ENCODE measurements at places on chromosomes 4 and X.

DNA sequence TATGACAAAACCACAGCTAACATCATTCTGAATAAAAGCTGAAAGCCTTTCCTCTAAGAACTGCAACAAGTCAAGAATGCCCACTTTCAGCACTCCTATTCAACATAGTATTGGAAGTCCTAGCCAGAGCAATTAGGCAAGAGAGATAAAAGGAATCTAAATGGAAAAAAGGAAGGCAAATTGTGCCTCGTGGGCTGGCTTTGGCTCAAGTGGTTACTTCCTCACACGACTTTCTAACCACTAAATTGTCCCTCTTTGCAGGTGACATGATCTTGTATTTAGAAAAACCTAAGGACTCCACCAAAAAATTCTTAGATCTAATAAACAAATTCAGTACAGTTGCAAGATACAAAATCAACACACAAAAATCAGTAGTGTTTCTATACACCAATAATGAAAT is 57.2 kb downstream of the SCML2 start:
- no peak for DNase-seq

DNA sequence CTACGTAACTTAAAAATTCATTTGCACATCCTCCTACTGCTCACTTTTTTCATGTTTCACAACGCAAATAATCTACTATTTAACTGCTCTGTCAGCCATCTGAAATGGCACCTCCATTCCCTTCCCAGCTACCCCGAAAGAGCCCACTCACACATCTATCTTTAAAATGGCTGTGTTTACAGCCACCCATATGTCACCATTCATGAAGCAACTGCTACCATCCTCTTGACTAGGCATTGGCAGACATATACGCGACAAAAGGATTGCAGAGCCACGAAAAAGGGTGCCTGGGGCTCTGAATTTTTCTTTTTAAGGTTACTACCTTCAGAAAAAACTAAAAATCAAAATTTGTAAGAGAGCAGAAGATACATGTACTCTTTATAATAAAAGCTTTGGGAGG is 11.5 kb downstream of the SH3RF1 start:
- no peak for DNase-seq

- no peak for DNase-seq
These were observed 89.5 kb downstream of the BMP3 start for GRCh38 chr4:81120055-81120454.

DNA sequence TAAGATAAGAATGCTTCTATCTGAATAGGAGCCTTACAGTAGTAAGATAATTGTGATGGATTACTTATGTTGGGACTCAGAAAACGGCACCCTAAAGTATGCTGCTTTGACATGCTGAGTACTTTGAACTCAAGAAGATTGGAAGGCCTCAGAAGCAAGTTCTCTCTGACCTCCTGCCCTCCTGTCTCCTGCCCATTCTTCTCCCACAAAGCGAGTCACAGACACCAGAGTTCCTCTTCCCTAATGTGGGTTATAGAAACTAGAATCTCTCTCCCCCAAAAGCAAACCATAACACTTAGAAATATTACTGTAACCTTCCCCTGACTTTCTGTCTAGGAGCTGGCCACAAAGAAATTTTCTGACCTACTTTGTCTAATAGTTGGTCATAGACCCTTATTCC is 76.5 kb downstream of the DDIT4L start:
- DNase-seq = no peak

GRCh38 chr4:10403633-10404445 is 53.4 kb downstream of the ZNF518B start:
- peak; percentile 65 for DNase-seq

DNA sequence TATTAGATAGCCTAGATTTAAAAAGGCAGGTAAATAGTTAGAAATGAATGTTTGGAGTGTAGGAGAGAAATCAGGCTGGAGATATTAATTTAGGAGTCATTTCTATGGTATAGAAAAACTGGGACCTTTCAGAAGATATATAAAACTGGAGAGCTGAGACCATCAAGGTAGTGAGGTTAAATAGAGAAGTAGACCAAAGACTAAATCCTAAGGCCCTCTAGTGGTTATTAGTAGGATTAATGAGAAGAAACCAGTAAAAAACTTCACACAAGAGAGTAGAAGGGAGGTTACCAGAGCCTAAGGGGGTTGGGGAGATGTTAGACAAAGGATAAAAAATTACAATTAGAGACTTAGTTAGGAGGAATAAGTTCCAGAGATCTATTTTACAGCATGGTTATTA is 351.0 kb upstream of the SPANXN1 start:
- peak; percentile 55 for DNase-seq

GRCh38 chrX:2500091-2500802 is 529 bp downstream of the DHRSX start:
- DNase-seq = no peak

DNA sequence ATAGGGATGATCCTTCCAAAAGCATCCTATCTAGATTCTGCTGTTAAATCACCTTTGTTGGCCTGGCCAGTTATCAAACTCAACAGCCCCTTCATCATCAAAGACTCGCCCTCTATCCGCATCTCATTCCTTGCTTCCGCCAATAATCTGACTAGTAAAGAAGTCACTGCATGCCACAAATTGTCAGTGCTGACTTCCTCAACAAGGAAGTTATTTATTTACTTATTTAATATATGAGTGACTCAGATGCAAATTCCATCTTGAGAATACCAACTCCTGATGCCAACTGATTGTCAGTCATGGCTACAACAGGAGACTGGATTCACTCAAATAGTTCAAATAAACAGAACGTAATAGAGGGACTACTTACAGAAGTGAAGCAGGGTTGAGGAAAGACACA is 283.8 kb downstream of the TRIML1 start:
- peak; percentile 63 for DNase-seq

DNA sequence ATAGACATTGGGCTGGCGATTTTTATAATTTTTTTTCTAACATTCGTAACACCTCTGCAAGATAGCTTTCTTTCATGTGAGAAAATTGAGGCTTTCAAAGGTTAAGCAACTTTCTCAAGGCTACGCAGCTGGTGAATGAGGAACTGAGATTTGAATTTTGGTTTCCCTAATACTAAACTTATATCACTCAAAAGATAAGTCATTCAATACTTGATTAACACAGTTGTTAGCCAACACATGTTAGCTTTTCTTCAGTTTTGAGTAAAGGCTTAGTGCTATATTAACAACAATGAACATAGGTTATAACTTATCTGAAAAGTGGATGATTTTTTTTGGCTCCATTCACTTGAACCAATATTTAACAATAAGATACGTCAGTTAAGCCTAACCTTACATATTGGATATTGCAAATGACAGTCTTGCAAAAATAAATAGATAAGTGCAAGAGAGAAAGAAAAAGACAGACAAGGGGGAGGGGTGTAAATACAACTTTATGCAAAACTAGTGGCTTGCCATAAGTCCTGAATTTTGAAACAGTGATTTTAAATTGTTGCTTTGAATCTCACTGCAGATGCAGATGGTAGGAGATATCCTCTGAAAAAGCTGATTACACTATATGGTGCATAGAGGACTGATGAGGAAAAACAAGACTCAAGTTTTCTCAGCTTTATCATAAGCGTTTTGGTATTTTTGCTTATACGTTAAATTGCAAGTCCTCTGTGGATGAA is 11.1 kb upstream of the GPM6A start:
- DNase-seq = no peak

GRCh38 chrX:24643116-24643515 is 4.0 kb downstream of the PCYT1B start:
- DNase-seq = peak; percentile 41

- peak; percentile 41 for DNase-seq
These were observed 15.4 kb downstream of the FAM9C start for GRCh38 chrX:13028871-13029636.

GRCh38 chr4:40731792-40732245 is 17.9 kb upstream of the NSUN7 start:
- DNase-seq = peak; percentile 83

DNA sequence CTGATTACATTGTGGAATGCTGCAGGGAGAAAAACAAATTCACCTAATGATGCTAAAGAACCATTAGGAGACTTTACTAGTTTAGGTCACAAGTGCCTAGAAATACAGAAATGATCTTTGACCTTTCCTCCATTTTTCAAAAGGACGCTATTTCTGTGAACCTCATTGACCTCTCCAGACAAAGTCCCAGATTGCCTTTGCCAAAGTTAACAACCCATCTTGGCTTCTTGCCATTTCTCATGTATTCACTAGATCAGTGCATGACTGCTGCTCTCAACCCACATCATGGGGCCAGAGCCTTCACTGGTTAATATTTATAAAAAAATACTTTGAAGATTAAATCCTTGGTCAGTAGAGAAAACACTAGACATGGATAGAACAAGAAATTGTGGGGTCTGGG is 19.9 kb upstream of the AR start:
- no peak for DNase-seq

GRCh38 chr4:154065368-154065767 is 276.5 kb upstream of the SFRP2 start:
- DNase-seq = no peak

DNA sequence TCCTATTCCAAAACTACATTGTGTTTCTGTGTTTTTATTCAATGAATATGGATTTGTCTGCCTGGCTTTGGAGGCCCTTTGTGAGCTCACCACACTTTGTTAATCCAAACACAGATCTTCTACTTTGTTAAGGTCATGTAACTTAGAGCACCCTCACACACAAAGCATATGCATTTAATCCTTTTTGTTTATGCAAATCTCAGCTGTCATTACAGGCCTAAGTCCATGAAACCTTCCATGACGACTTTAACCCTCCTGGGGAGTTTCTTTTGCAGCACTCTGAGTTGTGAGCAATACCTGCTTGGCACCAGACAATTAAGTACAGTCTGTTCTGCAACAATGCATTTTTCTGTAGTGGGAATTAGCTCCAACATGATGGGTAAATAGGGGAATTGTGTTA is 14.9 kb downstream of the CCSER1 start:
- no peak for DNase-seq

- no peak for DNase-seq
These were observed 188.9 kb upstream of the IL1RAPL1 start for GRCh38 chrX:28398342-28398741.

DNA sequence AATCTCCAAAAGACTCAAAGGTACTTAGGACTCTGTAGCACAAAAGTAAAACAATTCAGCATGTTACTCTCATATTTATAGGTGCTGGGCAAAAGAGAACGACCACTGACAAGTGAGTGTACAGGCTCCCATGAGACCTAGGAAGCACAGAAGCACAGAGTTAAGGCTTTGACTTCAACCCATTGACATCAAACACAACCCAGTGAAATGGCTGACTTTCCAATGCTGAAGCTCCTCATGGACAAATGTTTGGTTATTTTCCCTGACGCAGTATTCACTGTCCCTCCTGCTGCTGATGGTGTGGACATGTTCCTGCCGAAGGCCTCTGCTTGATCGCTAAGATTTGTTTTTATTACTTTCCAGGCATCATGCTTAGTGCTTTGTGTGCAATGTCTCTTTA is 148.7 kb downstream of the TSPAN5 start:
- DNase-seq = no peak

GRCh38 chrX:41009850-41010846 is 75.1 kb upstream of the USP9X start:
- DNase-seq = peak; percentile 76

- no peak for DNase-seq
These were observed 169.4 kb downstream of the PTTG2 start for GRCh38 chr4:38129460-38130227.

- no peak for DNase-seq
These were observed 30.4 kb downstream of the FAT1 start for GRCh38 chr4:186693159-186693815.

DNA sequence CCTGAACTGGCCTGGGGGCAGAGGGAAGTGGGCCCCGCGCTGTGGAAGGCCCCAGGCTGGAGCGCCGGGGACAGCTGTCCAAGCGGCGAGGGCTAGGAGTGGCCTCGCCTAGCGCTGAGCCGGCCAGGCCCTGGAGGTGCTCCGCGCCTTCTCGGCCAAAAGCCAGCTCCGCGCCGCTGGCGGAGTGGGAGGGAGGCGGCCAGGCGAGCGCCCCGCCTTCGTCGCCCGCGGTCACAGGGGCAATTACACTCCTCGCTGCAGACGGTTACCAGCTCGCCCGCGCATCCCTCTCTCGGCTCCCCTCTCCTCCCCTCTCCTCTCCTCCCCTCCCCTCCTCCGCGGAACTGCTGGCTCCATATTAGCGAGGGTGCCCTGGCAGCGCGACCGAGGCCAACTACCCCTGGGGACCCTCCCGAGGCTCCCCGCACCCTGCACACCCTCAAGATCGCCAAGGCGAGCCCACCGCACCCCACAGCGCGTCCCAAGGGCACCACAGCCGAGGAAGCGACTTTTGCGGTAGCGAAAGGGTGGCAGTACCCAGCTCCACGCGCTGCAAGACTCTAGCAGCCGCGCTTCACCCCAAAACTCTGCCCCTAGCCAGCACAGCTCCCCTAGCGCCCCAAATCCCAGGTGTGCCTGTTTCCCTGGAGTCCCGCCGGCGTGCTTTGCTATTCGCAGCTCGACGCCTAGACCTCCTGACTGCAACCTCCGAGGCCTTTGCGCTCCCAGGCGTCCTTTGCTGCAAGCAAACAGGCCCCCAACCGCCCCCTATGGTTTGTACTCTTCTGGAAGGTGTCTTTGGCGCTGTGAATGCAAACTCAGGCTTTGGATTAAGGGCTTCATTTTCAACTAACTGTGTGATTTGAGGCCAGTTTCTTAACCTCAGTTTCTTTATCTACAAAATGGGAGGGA is 91.4 kb downstream of the BCOR start:
- DNase-seq = peak; percentile 52

GRCh38 chr4:53779025-53779424 is 187.7 kb upstream of the LNX1 start:
- DNase-seq = no peak

DNA sequence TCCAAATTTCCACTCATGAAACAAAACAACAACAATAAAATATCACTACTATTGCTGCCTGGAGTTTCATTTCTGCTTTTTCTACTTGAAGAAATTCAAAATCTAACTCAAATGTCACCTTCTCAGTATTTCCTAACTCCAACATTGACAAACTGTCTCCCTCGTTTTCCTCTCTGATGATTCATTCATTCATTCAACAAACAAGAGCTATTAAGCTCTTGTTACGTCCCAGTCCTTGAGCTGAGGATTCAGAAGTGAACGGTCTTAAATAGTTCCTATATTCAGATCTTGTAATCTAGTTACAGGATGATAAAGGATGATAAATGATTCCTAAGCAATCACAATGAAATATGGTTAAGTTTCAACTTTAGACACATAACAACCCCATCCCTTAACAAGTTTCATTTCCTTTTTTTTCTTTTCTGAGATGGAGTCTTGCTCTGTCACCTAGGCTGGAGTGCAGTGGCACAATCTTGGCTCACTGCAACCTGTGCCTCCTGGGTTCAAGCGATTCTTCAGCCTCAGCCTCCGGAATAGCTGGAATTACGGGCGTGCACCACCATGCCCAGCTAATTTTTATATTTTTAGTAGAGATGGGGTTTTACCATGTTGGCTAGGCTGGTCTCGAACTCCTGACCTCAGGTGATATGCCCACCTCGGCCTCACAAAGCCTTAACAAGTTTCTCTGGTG is 1.7 kb downstream of the SLC9B2 start:
- DNase-seq = no peak

DNA sequence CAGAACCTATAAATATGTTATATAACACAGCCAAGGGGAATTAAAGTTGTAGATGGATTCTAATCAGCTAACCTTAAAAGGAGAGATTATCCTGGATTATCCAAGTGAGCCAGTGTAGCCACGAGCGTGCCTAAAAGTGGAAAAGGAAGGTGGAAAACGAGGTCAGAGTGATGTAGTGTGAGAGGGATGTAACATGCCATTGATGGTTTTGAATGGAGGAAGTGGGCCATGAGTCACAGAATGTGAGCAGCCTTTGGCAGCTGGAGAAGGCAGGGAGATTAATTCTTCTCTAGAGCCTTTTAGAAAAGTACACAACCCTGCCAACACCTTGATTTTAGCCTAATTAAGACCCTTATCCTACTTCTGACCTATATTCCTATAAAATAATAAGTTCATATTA is 149.1 kb downstream of the SLC39A8 start:
- DNase-seq = peak; percentile 45

- no peak for DNase-seq
These were observed 19.9 kb upstream of the PJA1 start for GRCh38 chrX:69185141-69185540.
